CD4-positive, alpha-beta T cell treated with Interleukin-2 at 100 ng/mL for 4 hours (primary cell): ENCODE measurements at places on chromosomes 11 and 22.

DNA sequence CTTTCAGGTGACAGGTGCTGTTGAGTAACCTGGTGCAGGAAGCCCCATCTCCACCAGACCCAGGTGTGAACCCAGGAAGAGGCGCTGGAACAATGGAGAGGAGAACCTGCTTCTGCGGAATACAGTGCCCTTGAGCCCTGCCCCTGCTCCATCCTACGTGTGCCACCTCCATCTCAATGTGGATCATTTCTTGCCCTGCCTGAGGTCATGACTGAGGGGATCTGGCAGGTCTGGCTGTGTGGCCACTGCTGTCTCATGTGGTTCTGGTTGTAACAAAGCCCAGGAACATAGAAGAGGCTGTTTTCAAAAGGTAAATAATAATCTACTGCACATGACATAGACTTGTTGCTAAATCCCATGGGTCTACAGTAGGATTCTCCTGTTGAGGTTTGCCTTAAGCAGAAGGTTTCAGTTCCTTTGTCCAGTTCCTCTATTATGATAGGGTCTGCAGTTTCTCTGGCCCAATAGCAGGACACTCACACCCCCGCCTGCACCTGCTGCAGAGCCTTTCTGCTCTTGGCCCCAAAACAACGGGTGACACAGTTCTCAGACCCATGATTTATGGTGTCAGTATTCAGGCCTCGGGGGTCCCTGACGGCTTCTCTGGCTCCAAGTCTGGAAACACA, 113.5 kb upstream of the IGLL5 start:
- DNase-seq, result no peak

- no peak for DNase-seq
These were observed 20.5 kb upstream of the FSHB start for GRCh38 chr11:30210357-30210756.

DNA sequence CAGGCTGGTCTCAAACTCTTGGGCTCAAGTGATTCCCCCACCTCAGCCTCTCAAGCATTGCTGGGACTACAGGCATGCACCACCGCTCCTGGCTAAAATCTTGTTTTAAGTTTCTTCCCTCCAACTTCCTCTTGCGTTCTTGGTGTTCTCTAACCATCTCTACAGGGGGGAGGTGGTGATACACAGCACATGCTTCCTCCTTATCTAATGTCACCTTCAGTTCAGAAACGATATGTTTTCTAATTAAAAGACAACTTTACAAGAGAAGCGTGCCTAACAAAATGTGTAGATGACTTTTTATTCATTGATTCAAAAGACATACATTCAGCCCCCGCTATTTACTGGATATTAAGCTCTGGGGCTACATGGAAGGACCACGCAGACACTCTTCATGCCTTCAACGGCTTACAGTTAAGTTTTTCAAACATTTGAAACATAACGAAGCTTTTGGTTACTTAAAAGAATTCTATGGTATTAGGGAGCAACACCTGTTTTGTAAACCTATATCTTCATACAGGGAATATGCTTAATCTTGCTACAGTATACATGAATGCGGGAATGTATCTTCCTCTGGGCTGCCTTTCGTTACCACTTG, 933 bp upstream of the DLAT start:
- DNase-seq, result peak; percentile 16

DNA sequence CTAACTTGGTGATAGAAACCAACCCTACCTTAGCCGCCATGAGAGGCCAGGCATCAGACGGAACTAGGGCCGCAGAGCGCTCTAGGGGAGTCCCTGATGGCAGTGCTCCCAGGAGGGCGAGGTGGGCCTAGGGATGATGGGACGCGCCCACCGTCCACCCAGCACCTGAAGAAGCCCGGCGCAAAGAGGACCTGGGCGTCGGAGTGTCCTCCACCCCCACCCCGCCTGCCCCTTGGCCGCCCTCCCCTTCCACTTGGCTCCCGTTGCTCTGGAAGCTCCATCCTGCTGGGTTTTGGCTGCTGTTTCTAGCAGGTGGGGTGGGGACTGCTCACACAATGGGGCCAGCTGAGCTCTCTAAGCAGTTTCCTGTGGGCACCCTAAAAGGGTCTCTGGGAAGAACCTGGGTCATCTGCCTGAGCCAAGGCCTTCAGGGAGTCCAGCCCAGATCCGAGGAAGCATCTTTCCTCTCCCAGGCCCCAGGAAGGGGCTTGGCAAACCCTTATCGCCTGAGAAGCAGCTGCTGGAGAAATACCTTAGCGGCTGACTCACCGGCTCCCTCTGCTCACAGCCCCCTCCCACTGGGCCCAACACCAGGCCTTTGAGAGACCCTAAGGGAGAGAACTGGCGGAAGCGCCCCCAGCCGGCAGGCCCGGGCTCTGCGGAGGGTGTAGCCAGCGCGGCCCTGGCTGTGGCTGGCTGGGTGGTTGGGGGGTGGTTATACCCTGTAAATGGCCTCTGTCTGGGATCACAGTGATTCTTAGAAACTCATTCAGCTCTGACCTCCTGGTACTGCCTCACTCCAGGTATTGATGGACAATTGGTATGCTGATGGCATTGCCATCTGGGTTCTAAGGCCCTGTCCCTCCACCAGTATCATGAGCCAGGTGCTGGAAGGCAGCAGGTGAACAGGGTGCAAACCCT, 19.3 kb downstream of the CREB3L1 start:
- DNase-seq, result no peak

- peak; percentile 66 for DNase-seq
These were observed 869 bp upstream of the EIF4ENIF1 start for GRCh38 chr22:31490496-31490925.

GRCh38 chr11:75241036-75241905, 697 bp downstream of the TPBGL start:
- DNase-seq, result peak; percentile 90

DNA sequence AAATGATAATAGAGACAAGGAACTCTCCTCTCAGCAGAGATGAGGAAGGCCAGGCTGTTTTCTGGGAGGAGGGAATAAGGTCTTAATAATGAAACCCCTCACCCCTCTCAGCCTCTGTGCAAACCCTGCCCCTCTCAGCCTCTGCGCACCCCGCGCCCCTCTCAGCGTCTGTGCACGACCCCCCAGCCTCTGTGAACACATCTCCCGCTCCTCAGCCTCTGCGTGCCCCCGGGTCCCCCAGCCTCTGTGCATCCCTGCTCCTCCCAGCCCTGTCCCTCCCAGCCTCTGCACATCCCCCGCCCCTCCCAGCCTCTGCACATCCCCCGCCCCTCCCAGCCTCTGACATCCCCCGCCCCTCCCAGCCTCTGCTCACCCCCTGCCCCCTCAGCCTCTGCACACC, 837.8 kb downstream of the TBC1D22A start:
- DNase-seq, result no peak

DNA sequence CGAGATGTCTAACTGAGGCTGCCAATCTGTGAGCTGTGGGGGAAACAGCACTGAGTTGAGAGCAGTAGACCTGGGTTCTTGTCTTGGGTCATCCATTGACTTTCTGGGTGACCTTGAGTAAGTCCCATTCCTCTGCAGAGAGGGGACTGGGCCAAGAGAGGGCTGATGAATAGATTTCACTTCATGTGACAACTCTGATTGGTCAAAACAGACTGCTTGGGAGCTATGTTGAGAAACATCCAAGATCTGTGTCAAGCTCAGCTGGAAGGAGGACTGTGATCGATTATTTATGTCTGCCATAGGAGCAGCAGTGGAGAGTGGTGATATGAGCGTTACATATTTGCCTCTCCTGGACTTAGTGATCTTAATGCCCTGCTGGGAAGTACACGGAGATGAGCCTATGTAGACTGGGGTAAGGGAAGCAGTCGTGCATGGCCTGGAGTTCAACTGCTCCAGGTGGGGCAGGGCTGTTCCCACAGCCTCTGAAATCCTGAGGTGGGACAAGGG, 47.7 kb downstream of the OTOG start:
- no peak for DNase-seq

DNA sequence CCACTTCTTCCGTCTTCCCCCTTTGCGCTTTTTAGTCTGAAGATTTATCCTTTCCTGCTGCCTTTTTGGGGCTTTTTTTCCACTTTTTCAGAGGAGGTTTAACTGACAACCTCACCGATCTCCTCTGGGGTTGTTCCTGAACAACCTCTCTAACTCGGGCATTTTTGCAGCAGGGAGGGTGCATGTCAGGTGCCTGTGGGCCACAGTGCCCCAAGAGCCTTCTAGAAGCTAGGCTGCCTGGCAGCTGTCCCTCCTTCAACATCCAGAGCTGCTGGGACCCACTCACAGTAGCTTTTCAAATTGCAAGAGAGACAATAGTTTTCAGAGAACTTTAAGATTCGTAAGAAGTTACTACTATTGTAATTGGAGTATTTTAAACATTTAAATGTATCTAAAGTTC, 1112.4 kb upstream of the CNTN5 start:
- DNase-seq, result no peak

GRCh38 chr11:3201677-3202181, 16.9 kb downstream of the MRGPRG start:
- DNase-seq, result no peak

DNA sequence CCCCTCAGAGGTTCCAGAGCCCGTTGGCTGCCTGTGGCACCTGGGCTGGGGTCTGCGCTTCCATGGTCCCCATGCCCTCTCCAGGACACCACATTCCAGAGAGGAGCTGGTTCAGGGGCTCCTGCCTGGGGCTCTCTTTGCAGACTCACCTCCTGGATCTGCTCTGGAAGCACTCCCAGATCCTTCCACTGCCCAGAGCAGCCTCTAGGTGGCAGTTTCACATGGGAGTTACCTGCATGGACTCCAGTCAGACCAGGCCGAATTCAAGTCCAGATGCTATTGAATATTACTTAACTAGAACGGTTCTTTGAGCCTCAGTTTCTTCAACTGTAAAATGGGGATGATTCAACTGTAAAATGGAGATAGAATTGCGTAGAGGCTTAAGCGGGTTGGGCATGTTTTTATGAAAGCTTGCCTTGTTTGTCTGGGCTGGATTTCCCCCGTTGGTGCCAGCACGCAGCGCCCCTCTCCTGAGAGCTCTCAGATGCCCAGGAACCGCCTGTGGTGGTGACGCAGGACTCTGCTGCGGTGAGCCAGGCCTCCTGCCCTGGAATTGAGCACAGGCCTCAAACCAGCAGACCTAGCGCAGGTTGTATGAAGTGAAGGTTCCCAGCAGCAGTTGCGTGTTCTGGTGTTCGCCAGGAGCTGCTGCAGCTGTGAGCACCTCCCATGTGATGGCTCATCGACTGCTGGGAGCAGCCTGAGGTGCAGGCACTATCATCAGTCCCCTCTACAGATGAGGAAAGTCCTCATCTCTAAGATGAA, 44.2 kb downstream of the LMO1 start:
- DNase-seq, result peak; percentile 13

DNA sequence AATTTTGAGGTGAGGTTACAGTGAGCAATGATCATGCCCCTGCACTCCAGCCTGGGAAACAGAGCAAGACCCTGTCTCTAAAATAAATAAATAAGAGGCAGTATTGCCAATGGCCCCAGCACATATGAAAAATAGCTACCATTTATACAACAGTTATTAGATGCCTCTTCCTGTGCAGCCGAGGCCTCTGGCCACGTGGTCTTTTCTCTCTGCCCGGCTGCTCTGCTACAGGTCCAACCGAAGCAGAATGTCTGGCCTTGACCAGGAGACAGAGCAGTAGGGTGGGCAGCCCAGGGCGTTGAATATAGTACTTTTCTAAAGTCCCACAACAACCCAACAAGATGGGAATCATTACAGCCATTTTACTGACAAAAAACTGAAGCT, 12.4 kb upstream of the OAF start:
- no peak for DNase-seq

DNA sequence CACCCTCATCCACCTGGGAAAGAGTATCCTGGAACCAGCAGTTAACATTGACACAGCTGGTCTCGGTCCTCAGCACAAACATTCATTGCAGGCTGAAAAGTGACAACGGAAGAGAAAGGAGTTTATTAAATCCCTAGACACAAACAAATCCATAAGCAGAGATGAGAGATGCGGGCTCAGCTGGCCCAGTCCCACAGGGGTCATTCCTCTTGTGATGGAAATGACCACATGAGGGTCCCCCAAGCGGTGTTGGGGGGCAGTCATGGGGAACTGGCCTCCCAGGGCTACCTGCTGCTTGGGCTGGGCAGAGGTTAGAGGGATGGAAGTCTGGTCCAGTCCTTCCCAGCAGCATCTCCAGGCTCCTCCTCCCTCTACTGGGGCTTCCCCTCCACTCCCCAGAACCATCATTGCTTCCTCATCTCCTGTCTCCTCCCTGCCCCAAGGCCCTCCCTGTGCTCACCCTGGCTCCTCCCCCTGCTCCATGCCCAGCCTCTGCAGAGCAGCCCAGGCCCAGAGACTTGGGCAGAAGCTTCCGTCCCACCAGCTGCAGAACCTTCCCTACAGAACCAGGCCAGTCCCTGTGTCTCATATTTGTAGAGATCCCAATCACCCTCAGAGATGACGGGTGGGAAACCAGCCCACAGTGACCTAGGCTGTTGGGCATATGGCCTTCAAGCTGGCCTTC, 5.4 kb upstream of the IGLL5 start:
- DNase-seq, result no peak

DNA sequence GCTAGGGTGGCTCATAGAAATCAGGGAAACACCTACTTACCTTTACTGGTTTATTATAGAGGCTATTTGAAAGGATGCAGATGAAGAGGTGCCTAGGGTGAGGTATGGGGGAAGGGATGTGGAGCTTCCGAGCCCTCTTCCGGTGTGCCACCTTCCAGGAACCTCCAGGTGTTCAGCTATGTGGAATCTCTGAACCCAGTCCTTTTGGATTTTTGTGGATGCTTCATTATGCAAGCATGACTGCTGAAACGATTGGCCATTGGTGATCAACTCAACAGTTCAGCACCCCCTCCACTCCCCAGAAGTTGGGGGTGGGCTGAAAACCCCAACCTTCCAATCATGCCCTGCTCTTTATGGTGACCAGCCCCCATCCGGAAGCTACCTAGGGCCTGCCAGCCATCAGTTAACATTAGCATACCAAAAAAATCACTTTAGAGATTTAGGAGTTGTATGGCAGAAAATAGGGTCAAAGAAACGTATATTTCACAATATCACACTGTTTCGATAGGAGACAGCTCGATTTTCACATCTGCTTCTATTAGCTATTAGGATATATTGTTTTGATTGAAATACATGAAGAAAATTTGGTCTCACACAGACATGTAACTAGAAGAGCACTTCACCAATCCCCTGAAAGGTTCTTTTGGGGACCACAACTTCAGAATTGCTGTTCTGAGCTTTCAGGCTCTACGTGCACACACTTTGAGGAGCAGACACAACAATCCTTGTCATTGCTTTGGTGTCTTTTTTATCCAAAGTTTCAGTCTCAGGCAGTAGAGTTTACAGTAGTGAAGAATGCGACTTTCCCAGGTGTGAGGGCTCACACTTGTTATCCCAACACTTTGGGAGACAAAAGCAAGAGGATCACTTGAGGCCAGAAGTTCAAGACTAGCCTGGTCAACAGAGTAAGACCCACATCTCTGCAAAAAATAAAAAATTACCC, 3.3 kb upstream of the POLR2G start:
- no peak for DNase-seq

GRCh38 chr11:46835897-46836296, 10.2 kb downstream of the CKAP5 start:
- no peak for DNase-seq

GRCh38 chr11:134235399-134235798, 10.9 kb downstream of the VPS26B start:
- DNase-seq, result no peak

- DNase-seq, result no peak
These were observed 10.9 kb downstream of the PRCP start for GRCh38 chr11:82889133-82890001.
